Effector memory CD4-positive, alpha-beta T cell (primary cell): ENCODE measurements at places on chromosomes 1 and 21.
A peak's percentile ranks its signal among the peaks of the same experiment; 100 is the strongest.

GRCh38 chr1:100290291-100290690 lies 24.3 kb downstream of the RTCA start:
- no peak for DNase-seq

DNA sequence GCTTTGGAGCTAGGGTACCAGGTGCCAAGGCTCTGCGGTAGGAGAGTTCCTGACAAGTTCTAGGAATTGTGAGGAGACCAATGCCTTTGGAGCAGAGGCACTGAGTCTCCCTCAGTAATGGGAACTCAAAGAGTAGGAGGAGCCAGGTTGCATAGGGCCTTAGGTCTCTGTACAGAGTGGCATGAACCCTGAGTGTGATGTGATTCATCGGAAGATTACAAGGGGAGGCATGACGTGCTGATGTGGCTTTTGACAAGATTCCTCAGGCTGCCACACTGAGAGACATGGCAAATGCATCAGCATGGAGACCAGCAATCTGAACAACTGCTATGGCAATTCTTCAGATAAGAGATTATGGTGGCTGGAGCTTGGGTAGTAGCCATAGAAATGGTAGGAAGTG lies 94.6 kb upstream of the SLC44A3 start:
- no peak for DNase-seq

DNA sequence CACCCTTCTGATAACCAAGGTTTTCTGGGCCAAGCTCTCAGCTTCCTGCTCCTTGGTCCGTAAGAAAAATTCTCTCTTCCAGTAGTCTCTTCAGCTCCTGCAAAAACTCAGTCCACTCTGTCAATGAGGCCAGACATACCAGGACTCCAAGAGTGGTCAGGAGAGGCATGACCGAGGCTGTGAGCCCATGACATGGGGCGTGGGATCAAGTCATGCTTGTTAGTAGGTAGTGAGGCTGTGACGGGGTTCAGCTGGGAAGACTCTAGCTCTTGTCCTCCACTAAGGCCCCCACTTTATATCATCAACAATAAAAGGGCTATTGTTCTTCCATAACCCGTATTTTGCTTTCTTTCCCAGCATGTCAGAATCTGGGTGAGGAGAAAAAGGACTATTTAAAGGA lies 10.1 kb upstream of the HCRTR1 start:
- no peak for DNase-seq

- DNase-seq: no peak
Observed at GRCh38 chr1:25131794-25132193, 100.5 kb downstream of the SYF2 start.

DNA sequence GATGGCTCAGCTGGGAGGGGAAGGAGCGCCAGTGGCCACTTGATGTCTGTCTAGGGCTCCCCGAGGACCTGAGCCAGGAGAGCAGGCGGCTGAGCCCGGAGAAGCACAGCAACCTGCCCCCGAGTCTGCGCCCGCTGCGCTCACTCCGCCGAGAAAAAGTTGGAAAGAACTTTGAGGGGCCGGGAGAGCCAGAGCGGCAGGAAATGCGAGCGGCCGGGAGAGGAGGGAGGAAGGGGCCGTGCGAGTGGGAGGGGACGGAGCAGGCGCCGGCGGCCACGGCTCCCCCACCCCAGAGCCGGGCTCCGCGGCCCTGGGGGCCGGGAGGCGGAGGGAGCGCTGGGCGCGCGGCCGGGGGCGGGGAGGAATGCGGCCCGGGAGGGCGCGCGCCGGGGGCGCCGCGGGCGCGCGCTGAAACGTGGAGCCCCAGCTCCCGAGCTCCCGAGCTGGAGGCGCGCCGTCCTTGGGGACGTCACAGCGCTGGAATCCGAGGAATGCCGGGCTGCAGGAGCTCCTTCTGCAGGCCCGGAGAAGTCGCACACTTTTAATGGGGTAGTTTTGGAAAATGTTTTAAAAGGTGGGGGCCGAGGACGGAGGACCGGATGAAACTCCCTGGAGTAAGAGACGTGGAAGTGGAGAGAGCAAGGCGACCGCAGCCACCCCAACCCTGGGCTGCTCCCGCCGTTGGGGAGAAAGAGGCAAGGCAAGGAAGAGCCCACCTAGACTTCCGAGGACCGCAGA lies at the start of gene PTPN14:
Gene PTPN14 (minus strand): TSS at position 167 of the 738 bp plus-strand sequence. CDS start 86,799 bp downstream, outside the sequence.
- DNase-seq: no peak

DNA sequence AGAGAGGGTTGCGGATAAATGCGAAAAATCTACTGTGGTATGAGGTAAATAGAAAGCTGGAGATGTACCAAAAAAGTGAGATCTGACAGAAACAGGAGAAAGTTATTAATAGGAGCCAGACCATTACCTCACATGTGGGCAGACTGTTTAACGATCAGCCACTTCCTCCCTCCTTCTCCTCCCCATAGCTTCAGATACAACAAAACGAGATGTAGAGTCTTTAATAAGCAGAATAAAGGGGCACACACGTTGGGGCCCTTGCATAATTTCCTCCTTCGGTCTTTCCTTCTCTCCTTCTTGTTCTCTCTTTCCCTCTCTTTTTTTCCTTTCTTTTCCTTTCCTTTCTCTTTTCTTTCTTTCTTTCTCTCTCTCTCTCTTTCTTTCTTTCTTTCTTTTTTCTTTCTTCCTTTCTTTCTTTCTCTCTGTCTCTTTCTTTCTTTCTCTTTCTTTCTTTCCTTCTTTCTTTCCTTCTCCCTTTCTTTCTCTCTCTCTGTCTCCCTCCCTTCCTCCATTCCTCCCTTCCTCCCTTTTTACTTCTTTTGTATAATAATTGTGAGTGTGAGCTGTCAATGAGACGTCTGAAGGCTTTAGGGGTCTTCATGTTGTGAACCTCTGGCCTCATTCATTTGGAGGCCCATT lies 242.1 kb downstream of the GRIK1 start:
- no peak for DNase-seq

DNA sequence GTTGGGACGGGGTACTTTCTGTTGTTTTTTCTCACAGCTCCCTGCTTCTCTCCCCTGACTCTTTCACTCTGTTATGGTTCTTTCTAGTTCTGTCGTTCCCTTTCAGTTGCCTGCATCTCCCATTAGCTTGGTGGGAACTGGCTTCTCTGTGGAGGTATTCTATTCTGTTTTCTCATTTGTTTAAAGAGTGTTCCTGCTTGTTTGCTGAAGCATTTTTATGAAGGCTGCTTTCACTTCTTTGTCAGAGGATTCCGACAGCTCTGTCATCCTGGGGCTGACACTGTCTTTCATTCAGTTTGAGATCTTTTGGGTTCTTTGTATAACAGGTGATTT lies 96.0 kb upstream of the COL6A1 start:
- DNase-seq: no peak

- no peak for DNase-seq
Observed at GRCh38 chr1:229139331-229140118, 131.4 kb upstream of the RAB4A start.

DNA sequence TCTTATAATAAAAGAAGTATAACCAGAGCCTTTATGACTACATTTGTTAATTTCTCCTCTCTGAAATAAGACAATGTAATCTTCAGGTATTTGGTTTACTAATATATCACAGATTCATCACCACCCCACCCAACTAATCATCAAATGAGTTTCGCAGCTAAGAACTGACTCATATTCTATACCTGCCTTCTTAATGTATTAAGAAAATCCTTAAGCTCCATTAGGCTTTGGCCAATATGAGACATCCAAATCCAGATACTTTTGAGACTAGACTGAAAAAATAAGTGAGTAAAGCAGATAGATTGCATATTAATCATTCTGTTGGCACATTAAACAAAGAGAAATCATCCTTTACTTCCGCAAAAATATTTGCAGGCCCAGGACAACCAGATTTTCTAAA lies 18.7 kb upstream of the FMO2 start:
- no peak for DNase-seq

DNA sequence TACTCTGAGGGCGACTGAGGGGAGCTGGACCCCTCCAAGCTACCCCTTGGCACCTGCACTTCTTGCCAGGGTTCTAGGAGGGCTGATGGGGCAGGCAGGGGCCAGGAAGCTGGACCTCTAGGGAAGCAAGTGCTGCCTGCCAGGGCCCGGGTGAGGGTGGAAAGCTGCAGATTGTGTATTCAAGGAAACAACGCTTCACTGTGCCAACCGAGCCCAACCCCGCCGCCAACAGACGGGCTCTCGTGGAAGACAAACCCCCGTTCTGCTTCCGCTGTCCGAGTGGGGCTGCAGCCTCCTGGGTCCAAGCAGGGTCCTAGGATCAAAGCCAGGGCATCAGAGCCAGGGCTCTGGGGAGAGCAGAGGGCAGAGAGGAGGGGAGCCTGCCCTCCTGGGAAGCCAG lies 3.2 kb downstream of the EFHD2 start:
- DNase-seq: no peak

DNA sequence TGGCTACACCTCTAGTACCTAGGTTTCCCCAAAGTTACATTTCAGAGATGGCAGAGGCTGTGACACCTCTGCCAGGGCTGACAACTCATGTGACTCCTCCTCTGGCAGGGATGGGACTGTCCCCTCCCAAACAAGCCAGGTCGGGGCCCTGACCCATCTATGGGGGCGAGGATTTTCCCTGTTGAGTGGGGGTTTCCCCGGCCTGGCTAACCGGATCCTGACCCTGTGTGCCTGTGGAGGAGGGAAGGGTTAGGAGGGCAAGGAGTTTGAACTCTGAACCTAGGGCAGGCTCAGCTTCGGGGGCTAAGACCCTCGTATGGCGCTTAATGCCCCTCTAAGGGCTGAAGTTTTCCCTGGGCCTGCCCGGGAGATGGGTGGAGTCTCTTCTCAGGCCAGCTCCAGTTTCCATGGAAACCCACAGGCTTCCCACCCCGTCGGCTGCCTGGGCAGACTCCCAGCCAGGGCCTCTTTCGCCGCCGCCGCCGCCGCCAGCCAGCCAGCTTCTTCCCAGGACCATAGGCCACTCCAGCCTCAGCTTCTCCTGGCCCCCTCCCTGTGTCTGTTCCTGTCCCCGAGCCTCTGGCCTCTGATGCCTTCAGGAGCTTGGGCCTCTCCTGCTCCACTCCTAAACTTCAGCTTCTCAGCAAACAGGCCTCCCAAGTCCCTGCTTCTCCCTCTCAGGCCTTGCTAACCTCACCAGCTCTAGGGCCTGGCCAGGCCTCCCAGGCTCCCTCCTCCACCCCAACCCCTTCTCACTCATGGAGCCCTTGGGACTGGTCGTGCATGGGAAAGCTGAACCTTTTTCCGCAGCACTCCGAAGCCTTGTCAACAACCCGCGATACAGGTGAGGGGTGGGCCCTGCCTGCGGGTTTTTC lies at the start of gene BTBD19:
Gene BTBD19 (plus strand): TSS at position 461 of the 875 bp plus-strand sequence. CDS start 298 bp downstream, at position 759.
- DNase-seq: peak; percentile 77

GRCh38 chr1:28813931-28814465 lies 2.0 kb downstream of the OPRD1 start:
- DNase-seq: no peak

- DNase-seq: no peak
Observed at GRCh38 chr1:221801773-221802516, 60.1 kb upstream of the DUSP10 start.

DNA sequence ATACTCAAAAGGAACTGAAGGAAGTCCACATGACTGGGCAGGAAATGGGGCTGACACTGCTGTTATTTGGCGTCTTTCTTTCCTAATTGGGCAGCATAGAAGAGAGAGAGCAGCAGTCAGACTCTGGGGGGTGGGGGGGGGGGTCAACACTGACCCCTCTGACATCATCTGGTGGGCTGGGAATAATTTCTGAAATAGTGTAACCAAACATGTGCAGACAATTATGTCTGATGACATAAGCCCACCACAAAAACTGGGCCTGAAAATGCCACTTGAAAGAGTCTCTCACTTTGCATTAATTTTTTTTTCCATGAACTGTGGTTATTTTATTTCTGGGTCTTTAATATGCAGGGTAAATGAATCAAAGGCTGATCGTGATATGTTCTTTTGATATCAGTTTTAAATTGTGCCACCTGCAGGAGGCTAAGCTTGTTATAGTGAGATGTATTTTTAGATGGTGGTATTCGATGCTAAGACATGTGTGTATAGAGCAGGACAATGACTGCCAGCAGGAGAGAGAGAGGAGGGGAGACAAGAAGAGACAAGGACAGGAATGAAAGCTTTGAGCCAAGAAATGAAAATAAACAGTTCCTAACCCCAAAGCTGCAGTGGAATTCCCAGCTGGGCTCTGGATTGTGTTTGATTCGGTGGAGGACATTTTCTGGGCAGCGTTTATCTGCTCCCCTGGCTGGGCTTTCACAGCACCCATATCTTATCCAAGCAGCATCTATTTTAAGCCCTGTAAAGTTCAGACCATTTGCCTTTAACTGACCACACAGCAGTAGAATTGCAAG lies 264.7 kb downstream of the PBX1 start:
- no peak for DNase-seq

DNA sequence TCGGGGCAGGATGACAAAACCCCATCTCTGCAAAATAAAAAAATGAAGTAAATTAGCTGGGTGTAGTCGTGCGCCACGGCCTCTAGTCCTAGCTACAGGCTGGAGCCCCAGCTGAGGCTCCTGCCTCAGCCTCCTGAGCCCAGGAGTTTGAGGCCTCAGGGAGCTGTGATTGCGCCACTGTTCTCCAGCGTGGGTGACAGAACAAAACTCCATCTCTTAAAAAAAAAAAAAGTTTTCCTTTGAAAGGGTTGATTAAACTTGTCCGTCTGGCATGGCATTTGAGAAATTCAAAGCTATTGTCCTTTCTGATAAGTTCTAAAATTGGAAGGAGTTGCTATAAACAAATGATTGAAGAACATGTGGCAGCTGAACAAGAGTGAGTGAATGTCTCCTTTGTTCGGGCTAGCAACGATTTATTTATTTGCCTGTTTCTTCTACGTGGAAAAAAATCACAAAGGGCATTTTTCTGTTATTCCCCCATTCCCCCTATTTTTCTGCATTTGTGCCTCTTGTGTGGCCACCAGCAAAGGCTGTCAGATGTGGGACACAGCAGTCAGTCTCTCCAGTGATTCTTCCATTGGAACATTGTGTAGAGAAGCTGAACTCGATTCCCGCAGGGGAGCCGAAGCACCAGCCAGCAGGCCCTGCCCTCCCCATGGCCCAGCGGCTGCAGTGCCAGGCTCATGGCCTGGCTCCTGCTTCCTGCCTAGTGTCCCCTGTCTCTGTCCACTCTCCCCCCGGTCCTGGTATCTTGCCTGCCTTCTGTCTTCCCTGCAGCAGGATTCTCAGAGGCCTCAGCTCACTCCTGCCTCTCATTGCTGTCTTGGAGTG lies 21.5 kb upstream of the PWP2 start:
- DNase-seq: no peak

- DNase-seq: no peak
Observed at GRCh38 chr1:3034728-3035562, 13.7 kb downstream of the ACTRT2 start.

DNA sequence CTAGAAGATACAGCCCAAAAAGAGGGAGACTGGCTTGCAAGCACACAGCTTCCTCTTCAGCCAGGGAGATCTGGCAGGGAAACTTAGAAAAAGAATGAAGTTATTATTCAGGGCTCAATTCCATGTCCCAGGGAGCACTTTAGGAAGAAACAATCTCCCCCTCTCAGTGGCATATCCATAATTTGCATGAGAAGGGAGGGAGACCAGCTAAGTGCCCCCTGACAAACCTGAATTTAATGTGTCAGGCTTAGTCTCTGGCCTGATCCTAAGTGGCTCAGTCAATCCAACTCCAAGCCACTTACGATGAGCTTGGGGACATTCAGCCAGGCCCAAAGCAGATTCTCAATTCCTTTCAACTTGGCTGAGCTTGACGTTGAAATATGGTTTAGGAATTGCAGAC lies 17.7 kb upstream of the KCND3 start:
- DNase-seq: no peak

GRCh38 chr1:177423090-177423489 lies 252.3 kb downstream of the BRINP2 start:
- no peak for DNase-seq
